ENCODE measurements at places on chromosomes 6 and 20. TPM values are rescaled to one million over a fixed set of nuclear protein-coding genes. Genes with fewer than 3 reads are reported as not detected.

DEFB124 gene
- total RNA-seq = not detected

TUBB2B gene
- 31.3 TPM for total RNA-seq

KHDRBS2 gene
- not detected for total RNA-seq

TAF4 gene
- total RNA-seq = 4.4 TPM

C20orf144 gene
- total RNA-seq = 0.06 TPM

- no peak for DNase-seq
These were observed 35.8 kb upstream of the TMEM14A start for GRCh38 chr6:52635049-52635577.

All from LHCN-M2 (cell line).